ENCODE measurements at places on chromosomes 11 and 22.

GRCh38 chr11:45688472-45689033 is 23.1 kb upstream of the CHST1 start:
- DNase-seq, result no peak

DNA sequence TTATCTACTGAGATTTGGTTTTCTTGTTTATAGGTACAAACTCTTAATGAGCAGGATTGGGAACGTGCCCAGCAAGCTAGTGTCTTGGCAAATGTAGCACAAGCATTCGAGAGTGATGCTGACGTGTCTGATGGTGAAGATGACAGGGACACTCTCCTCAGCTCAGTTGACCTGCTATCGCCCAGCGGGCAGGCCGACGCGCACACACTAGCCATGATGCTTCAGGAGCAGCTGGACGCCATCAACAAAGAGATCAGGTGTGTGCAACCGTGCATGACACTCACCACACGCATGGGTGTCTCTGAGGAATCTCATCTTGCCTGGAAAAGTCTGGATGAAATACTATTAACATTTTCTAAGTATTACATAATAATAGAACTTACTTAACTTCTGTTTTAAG is 54.7 kb upstream of the CTTN start:
- no peak for DNase-seq

- no peak for DNase-seq
Measured at GRCh38 chr11:24609192-24610119, 112.6 kb downstream of the LUZP2 start.

GRCh38 chr22:34761111-34761510 is 304.8 kb upstream of the ISX start:
- no peak for DNase-seq

DNA sequence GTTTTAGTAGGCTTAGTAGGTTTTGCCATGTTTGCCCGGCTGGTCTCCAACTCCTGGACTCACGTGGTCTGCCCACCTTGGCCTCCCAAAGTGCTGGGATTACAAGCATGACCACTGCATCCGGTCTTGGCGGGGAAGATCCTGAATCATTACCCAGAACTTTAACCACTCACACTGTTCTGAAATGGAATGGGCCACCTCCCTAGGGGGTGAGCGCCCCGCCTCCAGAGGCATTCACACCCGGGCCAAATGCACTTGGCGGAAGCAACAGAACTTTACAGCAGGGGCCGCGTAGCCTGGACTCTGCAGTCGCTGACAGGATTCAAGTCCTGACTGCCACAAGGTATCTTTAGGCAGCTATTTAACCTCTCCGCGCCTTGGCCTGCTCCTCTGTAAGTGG is 5.4 kb downstream of the CCDC86 start:
- no peak for DNase-seq

DNA sequence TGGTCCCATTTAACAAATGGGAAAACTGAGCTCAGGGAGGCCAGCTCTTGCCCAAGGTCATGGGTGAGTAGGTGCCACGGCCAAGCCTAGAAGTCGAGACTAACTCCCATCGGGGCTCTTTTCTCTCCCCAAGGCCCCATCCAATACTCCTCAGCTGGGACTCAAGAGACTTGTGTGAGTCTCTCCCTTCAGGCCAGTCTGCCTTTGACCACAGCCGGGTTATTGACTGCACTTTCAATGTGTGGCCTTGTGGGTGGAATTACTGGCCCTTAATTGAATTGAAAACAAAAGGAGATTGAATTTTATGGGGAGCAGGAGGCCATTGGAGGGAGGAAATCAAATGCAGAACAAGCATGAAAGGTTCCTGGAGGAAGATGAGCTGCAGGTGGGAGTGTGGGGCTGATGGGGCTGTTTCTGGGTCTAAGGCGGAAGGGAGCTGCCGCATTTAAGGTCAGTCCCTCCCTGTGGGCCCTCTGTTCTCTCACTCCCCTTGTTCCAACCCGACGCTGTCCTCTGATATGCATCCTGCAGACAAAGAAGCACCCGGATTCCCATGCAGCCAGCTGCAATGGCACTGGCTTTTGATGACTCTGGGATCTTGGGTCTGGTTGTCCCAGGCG is 552.8 kb downstream of the MIAT start:
- no peak for DNase-seq

DNA sequence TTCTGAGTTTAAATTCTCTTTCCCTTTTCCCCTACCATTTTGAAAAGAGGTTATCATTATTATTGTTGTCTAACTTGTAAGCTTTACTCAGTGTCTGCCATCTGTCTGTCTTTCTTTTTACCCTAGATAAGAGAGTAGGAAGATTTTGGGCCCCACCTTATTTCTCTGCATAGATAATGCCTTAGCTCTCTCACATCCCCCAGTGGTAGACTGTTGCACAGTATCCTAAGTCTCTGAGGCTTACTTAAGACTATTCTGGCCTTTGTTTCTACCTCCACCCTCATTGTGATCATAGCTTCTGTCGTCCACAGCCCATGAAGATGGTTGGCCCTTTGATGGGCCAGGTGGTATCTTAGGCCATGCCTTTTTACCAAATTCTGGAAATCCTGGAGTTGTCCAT is 3.6 kb upstream of the OR51L1 start:
- no peak for DNase-seq

DNA sequence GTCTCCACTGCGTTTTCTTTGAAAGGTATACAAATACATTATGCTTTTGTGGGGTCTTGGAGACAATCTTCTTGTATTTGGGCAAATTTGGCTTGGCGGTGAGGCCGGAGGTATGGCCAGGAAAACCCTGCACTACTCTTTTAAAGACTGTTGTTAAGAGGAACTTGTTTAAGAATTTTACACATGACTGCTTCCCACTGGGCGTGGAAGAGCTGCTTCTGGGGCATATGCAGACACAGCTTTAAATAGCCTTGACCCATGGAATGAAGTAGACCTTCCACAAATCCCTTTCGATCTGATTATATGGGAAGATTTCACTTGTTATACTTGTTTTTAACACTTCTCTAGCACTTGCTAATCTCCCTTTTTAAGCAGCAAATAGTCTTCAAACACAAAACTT is 453.6 kb downstream of the MN1 start:
- DNase-seq, result no peak

GRCh38 chr11:64209563-64209843 is 3.0 kb downstream of the FERMT3 start:
- no peak for DNase-seq

DNA sequence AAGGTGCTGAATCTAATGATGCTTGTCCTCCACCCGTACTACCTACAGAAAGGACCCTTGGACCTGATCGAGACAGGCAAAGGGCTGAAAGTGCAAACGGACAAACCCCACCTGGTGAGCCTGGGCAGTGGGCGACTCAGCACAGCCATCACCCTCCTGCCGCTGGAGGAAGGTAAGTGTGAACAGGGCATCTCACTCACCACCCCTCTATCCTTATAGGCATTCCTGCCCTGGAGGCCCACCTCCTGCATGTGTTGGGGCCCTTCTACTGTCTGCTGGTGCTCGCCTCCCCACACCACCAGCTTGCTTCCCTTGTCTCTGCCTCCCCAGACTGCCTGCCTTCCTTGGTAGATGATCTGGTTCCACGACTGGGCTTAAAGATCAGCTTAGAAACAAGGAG is 7.1 kb downstream of the PHLDB1 start:
- DNase-seq, result no peak

DNA sequence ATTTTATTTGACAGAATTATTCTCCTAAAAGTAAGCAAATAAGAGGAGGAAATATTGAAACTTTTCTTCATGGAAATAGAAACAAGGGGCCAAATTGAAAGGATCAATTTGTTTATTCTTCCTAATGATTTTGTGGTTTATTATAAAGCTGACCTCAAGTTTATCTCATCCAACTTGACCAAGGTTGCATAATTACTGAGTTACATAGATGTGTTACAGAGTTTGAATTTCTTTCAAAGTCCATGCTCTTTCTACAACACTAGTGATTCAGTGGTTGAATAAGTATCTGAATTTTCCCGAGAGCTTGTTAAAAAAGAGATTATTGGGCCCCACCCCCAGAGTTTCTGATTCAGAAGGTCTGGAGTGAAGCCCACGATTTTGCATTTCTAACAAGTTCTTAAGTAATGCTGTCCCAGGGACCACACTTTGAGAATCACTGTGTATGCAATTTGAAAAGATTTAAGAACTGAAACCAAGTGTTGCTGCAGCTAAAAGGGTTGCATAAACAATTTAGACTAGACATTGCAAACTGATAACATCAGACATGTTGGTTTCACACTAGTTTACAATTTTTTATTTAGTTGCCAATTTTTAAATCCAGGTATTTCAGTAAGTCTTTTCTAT is 485.7 kb upstream of the ANO5 start:
- DNase-seq, result no peak

- no peak for DNase-seq
Measured at GRCh38 chr22:49899530-49899929, 18.7 kb downstream of the ALG12 start.

GRCh38 chr11:133904818-133905515 is 51.8 kb downstream of the IGSF9B start:
- no peak for DNase-seq

- no peak for DNase-seq
Measured at GRCh38 chr11:8090756-8091155, 9.7 kb downstream of the TUB start.

- DNase-seq, result no peak
Measured at GRCh38 chr22:46465793-46466192, 71.6 kb downstream of the CELSR1 start.
